ENCODE measurements at places on chromosomes 12 and 14.

DNA sequence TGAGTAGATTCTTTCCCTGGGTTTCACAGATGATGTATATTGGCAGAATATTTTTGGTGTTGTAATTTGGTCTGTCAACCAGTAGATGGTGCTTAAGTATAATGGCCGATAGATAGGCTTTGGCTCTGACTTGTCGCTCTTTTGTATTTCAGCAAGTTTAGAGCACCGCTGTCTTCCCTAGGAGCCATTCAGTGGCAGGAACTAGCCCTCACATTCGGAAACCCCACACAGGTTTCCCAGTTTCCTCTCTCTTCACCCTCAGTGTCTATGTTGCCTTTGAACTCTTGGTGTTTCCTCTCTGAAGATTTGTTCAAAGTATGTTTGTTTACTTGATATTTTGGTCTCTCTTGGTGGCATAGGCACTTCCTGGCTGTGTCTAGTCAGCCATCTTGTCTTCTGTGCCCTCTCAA is 102.2 kb downstream of the GPHN start:
- no peak for DNase-seq

DNA sequence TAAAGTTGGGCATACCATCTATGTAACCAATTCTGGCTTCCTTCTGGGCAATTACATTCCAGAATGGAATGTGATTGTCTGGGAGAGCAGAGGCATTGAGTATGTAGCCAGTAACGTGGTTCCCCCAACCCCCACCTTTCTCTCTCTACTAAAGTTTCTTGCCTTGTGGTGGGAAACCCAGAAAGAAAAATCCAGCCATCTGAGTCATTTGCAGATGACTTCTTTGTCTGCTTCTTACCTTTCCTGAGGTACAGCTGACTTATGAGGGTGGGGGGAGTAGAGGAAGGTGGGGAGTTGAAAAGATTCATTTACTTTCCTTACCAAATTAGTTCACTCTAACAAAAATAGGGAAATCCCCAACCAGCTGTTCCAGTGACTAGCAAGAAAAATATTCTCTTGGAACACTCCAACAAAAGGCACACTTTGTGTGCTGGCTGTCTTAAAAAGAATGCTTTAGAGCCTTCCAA is 112.1 kb upstream of the FRMD6 start:
- peak; percentile 75 for DNase-seq

- no peak for DNase-seq
These were observed 66.1 kb downstream of the CHGA start for GRCh38 chr14:92988786-92989755.

DNA sequence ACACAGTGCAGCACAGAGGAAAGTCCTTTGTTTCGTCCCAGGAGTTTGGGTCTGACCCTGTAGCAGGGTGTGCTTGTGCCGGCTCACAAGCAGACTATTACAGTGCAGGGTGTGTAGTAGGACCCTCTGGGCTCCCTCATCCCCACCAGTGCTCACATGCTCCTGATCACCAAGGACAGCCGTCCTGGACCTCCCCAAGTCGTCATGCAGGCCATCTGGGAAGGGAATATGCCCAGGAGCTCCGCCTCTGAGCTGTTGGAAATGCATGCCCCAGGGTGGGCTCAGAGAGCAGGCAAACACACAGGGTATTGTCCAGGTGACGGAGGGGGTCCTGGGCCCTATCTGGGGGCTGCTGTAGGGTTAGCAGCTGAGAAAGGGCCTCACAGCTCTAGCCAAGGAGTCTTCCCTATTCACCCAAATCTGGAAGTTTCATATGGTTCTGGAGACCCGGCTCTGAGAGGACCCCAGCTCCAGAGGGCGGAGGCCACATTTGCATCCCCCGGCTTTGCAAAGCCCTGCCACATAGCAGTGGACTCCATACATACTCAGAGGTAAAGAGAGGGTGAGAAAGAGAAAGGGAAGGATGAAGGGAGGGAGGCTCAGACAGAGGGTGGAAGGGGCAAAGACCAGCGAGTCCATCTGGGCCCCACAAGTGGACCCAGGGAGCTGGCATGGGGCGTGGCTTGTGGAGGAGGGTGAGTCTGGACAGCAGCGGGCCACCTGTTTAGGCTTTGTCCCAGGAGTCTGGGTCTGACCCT is 53.5 kb upstream of the PPP2R5C start:
- DNase-seq = no peak

DNA sequence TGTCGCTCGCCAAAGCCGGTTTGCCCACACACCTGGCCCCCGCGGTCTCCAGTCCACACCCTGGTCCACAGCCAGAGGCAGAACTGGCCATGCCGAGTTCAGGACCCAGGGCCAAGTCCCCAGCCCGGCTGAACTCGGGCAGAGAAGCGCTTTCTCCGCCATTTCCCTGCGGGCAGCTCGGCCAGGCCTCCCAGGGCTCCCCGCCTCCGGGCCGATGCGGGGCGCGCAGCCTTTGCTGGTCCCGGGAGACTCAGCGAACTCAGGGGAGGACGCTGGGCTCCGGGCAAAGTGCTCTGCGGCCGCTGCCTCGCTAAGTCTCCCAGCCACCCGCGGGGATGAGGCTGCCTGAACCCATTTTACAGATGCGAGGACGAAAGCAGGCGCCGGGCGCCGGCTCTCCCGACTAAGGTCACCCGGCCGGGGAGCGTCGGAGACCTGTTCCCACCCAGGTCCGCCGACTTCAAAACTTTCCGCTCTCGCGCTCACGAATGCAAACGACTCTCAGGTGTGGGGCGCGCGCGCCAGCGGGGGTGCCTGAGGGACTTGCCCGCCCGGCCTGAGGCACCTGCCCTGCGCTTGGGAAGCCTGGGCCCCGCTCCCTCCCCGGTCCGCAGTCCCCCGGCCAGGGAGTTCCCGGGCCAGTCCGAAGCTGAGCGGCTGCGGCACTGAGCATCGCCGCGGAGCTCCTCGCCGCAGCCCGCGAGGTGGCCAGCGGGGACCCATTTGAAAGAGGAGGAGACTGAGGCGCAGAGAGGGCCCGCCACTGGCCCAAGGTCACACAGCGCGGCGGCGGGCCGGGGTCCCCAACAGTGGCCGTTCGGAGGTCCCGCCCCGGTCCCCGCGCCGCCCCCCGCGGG is 627 bp downstream of the TESC start:
- peak; percentile 27 for DNase-seq

- no peak for DNase-seq
These were observed 1.7 kb downstream of the SERPINA10 start for GRCh38 chr14:94291159-94291905.

All from GM03348 (cell line).